ENCODE measurements at places on chromosomes 5 and 9.

DNA sequence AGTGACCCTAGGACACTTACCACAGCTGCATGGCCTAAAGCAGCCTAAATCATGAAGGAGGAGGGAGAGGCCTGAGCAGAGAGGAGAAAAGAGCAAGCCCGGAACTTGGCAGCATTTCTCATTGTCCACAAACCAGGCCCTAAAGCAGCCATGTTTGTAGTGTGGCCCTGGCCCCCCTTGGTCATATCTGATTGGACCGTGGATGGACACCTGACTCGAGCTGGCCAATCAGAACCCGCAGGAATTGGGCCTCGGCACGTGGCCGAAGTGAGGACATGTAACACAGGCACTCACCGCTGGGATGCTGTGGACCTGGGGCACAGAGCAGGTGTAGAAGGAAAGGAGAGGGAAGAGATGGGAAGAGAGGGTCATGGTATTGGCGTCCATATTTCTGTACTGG is 56.9 kb downstream of the ASS1 start:
- no peak for DNase-seq

- peak; percentile 94 for DNase-seq
These were observed at the start of gene ZNF484 for GRCh38 chr9:92877531-92878430. Gene ZNF484, minus strand, starts transcription at chr9:92878038. Its CDS starts 3,009 bp downstream, at chr9:92875029.

DNA sequence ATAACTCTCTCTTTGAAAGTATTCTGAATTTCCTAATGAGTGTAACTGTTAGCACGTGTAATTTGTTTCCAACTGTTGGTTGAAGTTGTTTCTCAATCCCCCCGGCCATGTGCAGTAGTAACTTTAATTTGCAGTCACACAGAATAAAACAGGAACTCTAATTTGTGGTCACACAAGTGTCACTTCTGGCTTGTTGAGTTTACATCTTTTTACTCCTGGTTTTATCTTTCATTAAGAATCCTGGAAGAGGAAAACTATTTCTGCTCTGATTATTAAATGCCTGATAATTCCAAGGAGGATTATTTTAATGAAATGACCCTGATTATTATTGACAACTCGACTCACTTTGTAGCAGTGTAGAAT is 1.2 kb downstream of the SCAMP1 start:
- no peak for DNase-seq

DNA sequence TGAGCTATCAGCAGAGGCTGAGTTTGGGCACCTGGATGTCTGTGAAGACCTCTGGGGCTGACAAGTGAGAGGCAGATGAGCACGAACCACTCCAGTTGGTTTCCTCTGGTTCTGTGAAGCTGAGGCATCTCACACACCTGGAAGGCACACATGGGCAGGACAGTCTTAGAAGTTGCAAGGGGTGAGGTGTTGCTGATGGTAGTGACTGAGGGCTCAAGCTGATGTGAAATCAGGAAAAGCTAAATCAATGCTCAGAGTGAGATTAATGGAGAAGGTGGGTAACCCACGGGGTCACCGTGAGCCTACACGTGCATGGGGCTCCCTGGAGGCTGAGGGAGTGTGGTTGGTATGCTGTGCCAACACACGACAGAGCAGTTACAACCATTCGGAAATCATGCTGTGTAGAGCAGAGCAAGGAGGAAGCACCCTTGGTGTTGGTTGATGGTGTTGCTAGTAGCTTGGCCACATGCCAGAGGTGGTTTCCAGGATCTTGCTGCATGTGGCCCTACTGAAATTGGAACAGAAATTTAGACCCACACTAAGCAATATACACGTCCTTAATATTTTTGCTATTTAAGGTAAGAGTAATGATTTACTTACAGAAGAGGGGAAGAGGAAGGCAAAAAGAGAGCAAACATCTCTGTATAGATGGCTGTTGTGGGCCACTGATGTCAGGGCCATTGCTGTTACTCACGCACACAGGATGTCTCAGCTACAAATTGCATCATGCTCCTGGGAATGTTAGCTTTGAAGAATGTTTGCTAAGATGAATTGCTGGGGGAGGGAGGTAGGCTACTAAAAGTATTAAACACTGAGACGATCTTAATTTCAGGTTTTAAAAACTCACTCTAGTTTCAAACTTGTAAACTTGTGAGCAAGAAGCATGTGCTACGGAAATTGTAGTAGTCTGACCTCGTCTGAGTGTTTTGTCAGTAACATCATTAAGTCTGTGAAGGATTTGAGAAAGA is 170.5 kb downstream of the ARHGEF28 start:
- peak; percentile 21 for DNase-seq

GRCh38 chr5:107990881-107991810 is 320.4 kb upstream of the EFNA5 start:
- no peak for DNase-seq

- no peak for DNase-seq
These were observed 1.7 kb upstream of the ARID3C start for GRCh38 chr9:34630402-34631154.

DNA sequence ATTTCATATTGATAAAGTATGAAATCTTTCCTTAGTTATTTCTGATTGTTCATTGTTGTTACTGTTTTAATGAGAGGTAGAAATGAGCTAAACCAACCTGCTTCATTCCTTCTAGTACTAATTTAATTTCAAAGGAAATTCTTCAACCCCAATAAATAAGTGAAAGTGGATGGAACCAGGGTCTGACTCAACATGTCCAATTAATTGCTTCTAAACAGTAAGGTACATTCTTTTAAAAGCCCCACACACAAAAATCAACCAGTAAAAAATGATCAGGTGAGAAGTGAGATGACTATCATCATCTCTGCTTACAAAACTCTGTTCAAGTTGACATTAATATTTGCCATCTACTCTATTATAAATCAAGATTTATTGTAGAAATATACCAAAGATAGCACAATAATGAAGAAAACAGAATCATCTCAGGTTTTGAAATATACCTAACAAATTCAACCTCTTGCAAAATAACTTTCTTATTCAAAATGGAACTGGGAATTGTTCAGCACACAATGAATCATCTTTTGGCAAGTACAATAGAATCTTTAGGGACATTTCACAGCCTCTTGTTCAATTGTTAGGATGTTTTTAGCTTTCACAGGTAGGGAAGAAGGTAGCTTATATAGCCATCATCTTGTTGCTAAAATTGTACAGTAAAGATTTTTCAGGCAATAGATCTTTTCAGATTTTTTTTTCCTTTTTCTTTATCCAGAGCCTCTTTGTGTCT is 114.5 kb downstream of the RPS23 start:
- DNase-seq = no peak

DNA sequence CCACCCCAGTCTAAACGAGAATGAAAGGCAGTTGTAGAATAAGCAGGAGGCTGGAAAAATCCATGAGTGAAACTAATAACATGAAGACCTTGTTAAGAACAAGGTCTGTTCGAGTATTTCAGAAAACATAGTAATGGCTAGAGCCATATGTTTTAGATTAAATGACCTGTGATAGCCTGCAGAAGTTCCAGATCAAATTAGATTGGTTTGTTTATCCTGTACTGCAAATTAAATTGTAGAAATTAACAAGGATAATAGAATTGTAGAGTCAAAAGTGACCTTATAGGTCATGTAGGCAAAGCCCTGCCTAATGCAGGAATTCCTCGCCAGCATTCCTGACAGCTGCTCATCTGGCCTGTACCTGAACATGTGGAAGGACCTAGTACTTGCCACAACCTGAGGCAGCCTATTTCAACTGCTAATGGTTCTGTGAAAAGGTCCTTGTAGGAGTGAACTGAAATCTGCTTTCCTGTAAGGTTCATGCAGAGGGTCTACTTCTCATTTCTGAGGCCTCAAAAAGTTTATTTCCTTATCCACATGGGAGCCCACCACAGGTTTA is 17.2 kb downstream of the LIX1 start:
- no peak for DNase-seq

GRCh38 chr9:80410106-80410505 is 838.3 kb downstream of the TLE4 start:
- DNase-seq = no peak

- no peak for DNase-seq
These were observed 417.0 kb upstream of the TLE4 start for GRCh38 chr9:79154806-79155205.

- no peak for DNase-seq
These were observed 67.3 kb upstream of the STK32A start for GRCh38 chr5:147167529-147167928.

DNA sequence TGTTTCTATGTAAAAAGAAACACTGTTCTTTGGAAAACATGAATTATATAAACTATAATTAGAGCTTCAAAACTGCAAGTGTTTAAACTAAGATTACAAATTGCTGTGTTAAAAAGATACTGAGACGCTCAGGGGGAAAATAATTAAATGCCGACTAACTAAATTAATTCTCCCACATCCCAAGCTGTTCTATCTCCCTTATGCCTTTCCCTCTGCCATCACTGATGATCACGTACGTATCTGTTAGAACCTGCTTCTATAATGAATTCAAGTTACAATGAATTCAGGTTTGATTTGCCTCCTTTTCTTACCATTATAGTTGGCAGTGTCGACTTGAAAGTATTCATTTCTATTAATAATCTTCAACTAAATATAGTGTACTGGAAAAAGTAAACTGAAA is 349.9 kb upstream of the CDH6 start:
- DNase-seq = no peak

GRCh38 chr9:77779010-77779409 is 130.9 kb upstream of the GNA14 start:
- DNase-seq = no peak

DNA sequence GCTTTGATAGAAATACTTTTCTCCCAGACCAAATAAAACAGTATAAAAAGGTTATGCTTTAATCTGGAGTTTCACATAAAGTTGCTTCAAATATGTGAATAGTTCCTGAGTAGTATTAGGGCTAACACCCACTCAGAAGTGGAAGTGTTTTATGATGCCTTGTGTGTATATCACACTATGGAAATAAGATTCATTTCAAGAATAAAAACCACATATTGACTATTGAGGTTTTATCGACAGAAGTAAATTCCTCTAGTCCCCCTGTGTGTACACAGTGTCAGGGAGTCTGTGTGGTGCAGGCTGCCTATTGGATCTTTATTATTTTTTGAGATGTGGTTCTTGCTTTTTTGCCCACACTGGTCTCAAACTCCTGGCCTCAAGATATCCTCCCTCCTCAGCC is 20.8 kb upstream of the LRRTM2 start:
- DNase-seq = no peak

DNA sequence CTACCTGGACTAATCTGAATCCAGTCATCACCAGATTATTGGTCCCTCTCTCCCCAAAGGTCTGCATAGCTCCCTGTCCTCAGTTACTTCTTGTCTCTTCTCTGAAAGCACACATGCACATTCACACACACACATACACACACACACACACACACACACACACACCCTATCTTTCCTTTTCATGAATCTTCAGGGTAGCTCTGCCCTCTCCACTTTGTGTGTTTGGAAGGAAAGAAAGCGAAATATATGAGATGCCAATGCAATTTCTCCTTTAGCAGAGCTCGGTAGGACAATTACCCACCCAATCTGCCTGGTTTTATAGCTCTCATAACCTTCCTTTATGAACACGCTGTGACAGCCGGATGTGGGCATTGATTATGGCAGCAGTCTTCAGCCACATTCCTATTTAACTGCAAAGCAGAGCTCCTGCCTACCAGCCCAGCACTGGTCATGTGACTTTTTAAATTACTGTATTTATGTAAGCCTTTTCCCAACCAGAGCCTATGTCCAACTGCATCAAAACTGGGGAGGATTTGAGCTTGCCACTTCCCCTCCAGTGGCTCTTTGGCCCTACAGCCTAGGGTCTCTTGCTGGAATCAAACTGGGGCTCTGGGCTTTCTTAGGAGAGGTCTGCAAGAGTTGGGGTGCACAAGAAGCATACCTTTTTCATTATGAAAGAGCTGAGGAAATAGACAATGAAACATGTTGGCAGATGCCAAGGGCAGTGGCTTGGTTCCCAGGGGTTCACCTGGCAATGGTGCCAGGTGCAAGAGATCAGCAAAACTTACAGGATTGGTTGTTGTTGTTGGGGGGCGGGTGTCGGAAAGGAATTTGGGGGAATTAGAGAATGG is 20.8 kb upstream of the MATR3 start:
- DNase-seq = peak; percentile 35

DNA sequence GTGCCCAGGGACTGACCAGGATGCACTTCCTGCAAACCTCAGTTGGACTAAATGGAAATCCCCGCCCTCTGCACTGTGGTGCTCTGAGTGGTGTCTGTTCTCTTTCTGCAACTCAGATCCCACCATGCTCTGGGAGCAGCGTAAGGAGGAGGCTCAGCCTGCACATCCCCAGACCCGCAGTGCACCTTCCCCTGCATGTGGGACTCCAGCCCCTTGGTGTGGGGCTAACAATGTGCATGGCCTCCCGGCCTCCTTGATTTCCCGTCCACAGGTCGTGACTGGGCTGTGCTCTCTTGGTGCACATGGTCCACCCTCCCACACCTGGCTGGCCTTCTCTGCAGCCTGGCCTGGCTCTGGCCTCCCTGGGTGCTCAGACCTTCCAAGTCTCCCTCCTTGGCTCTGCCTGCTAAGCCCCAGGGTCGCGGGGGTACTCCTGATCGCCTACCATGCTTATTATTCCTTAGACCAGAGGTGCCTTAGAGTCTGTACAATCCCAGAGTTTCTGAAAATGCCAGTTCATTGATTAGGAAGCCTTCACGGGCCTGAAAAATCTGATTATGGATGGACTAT is 397.5 kb downstream of the IRX2 start:
- no peak for DNase-seq

DNA sequence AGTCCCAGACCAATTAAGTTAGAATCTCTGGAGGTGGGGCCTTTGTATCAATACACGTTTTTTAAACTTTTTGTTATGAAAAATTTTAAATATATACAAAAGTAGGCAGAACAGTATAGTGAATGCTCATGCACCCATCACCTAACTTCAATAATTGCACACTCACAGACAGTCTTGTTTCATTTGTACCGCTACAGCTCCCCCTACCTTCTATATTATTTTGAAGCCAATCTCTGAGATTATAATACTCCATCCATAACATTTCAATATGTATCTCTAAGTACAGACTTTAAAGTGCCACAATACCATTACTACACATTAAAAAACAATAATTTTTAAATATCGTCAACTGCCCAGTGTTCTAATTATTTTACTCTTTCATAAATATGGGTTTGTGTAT is 32.9 kb downstream of the ISL1 start:
- DNase-seq = no peak

DNA sequence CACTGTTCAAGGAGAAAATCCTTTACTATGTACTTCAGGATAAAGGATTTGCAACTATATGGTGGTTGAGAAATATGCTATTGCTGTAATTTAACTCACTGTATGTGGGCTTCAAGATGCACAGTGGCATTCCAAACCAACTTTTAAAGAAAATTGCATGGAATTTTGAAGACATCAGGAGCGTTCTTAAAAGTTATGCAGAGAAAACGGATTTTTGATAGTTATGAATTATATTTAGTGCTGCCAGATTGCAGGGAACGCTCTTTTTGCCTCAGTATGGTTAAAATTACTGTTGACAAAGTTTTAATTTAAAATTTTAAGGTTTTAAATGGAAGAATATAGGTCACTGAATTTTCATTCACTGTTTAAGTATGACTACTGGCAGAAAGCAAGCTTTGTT is 336.1 kb upstream of the EFNA5 start:
- no peak for DNase-seq

GRCh38 chr9:656926-657568 is 184.4 kb upstream of the DMRT1 start:
- DNase-seq = no peak

- DNase-seq = peak; percentile 72
These were observed 16.7 kb downstream of the FGD3 start for GRCh38 chr9:92963831-92964606.

GRCh38 chr9:131078427-131079366 is 17.6 kb upstream of the AIF1L start:
- no peak for DNase-seq

- DNase-seq = no peak
These were observed 30.4 kb upstream of the SLIT3 start for GRCh38 chr5:169331292-169331852.

Measured in activated naive CD8-positive, alpha-beta T cell treated with anti-CD3 and anti-CD28 coated beads for 36 hours (primary cell).